ENCODE measurements at places on chromosomes 16 and 17.

DNA sequence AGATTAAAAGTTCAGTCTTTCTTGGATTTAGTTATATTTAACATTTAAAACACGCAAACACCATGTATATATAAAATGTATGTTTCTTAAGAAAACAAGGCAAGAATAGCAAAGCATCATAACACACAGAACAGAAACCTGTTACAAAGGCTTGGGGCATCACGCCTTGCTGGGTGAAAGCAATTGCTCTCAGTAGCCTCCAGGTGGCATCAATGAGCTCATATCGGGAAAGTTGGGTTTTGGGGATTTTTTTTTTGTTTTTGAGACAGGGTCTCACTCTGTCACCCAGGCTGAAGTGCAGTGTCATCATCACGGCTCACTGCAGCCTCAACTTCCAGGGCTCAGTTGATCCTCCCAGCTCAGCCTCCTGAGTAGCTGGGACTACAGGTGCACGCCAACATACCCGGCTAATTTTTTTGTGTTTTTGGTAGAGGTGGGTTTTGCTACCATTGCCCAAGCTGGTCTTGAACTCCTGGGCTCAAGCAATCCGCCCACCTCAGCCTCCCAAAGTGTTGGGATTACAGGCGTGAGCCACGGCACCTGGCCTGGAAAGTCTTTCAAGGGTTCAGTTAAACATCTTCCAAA, 56.9 kb downstream of the CYB5D2 start:
- DNase-seq = no peak

GRCh38 chr17:75473246-75473645, 16.8 kb downstream of the TMEM94 start:
- no peak for DNase-seq

GRCh38 chr17:52979921-52980320, 821.4 kb upstream of the CA10 start:
- DNase-seq = no peak

GRCh38 chr16:80158766-80159165, 382.0 kb upstream of the DYNLRB2 start:
- no peak for DNase-seq

DNA sequence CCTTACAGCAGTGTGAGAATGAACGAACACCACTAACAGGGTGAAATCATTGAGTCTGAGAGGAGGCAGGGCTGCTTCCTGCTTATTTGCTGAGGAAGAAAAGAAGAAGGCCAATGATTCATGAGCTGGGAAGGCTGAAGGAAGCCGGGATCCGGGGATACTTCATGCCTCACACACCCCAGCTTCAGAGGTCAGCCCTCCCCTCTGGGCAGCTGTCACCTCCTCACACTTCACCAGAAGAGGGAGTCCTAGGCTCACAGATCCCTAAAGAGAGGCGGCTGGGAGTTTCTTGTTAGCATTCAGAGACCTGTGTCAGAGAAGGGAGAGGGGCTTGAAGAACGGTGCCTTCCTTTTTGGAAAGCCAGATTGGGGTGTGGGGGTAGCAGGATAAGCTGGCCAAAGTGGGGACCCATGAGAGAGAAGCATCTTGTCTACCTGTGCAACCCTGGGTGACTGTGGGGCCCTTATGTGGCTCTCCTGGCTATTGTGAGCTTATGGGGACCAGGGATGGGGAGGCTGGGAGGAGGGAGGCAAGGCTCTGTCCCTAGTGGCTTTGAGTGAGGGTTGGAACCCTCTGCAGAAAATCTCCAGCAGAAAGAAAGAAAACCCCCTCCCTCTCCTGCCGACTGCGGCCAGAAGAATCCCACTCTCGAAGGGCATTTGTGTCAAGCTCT, 94.6 kb downstream of the RGS9 start:
- no peak for DNase-seq

GRCh38 chr16:85687651-85688471, 893 bp downstream of the GINS2 start:
- DNase-seq = no peak

DNA sequence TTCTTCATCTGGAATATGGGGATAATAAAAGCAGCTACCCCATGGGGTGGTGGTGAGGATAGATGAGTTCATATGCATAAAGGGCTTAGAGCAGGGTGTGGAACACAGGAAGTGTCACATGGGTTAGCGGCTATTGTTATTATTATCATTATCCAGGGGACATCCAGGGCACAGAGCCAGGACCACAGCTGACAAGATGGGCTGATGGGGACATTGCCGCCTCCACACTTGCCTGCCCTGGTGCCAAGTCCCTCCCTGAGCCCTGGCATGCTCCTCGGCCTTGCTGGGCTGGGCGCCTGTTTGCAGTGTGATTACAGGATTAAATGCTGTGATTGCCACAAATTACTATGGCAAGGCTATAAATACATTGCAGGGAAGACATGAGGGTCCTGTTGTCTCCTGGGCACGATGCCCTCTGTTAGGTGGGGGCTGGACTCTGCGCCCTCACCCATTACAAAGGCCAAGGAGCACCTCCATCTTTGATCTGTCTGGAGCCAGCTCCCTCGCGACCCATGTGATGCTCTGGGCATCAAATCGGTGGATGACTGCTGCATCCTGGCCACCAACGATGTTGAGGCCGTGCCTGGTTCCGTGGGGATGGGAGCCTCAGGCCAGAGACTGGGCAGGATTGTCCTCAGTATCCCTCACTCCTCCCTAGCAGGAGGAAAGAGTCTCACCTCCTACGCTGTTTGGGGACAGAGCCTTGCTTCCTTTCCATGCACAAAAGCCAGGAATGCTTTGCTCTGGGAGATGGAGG, 43.2 kb downstream of the PIMREG start:
- DNase-seq = no peak

DNA sequence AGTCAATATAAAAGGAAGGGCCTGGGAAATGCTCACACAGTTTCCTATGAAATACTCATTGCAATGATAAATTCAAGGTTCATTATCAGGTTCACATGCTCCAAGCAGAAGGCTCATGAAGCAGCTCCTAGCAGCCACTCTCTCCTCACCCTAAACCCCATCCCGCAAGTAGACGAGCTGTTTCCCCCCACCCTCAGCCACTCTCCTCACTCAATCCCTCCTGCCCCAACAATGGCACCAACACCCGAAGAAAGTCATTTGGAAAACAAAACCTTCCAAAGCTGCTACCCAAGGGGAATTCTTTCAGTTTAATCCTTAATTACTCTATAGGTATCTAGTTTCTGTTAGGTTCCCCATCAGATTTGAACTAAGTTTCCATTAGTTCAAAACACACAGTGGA, 69.7 kb downstream of the CREBBP start:
- no peak for DNase-seq

DNA sequence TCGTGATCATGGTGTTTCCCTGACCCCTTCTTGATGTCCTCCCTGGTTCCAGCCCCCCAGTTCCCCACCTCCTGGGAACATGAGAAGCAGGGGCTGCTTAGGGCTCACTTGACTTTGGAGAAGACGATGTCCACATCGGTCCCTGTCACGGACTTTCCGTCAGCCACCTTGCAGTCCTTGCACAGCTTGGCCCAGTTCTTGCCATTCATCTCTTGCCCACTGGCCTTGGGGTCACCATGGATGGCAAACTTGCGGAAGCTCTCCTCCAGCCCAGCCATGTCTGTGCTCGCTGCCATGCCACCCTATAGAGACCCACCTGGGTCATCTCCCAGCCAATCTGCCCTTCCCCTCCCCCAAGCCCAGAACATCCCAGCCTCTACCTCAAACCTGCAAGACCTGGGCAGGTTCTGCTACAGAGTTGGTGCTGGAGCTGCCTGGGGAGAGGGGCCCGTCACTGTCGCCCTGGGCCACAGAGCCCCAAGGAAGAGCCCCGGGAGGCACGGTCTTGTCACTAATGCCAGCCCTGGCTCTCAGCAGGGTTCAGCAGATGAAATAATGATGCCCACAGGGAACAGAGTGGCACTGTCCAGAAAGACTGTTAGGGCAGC, 2.4 kb downstream of the TPPP3 start:
- no peak for DNase-seq

DNA sequence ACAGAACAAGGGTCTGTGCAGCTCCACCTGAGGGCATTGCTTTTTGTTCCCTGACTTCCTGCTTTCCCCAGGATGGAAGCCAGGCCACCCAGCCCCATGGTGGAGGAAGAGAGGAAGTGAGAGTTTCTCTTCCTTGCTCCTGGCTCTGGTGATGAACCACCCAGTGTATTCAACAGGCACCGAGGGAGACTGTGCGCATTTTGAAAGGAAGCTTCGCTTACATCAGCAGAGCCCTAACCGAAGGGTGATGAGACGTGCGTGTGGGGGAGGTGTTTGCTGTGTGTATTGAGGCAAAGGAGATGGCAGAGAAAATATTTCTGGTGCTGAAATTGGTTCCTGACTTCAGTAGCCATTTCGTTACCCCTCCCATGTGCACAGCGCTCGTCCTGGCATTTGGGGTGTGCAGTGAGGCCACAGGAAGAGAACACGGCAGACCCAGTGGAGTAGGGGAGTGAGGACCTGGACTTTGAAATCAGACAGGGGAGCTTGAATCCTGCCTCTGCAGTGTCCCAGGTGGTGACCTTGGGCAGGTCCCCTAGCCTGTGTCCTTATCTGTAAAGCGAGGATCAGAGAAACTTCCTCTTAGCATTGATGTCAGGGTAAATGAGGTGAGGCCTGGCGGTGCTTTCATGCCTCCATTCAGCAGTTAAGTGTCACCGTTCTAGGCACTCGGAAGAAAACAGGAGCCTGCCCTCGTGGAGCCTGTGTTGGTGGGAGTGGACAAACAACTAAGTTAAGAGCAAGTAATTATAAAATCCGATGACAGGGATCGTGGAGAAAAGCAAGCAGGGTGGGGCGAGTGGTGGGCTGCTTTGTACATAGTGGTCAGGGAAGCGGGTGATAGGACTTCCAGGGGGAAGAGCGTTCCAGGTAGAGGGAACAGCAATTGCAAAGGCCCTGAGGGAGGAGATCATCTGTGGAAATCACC, 7.4 kb downstream of the CMIP start:
- no peak for DNase-seq

- no peak for DNase-seq
These were observed 19.1 kb downstream of the FAM83G start for GRCh38 chr17:18985475-18985874.

DNA sequence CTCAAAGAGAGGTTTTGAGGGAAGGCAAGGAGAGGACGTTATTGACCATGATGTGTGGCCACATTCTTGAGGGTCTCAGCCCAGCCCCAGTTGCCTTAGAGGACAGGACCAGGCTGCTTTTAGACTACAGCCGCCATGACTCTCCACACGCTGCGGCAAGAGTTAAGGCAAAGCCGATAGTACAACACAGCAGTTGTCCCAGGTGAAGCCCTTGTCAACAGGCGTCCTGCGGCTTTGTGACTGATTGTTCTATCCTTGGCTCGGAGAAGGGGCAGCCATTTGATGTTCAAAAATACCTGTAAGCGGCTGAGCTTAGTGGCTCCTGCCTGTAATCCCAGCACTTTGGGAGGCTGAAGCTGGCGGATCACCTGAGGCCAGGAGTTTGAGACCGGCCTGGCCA, 28.8 kb downstream of the TMEM92 start:
- no peak for DNase-seq

DNA sequence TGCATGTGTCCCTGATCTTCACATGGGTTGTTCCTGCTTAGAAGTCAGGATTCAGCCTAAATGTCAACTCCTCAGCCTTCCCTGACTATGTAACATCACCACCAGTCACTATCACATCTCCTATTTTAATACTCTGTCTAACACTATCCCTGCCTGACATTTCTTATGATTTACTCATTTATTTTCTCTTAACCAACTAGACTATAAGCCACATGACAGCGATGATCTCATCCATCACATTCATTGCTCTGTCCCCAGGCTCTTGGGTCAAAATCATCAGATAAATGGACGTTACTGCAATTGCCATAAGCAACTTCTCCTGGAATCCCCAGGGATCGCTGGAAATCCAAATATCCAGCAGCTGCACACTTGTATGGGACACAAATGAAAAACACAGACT, 15.7 kb downstream of the CDRT4 start:
- DNase-seq = no peak

DNA sequence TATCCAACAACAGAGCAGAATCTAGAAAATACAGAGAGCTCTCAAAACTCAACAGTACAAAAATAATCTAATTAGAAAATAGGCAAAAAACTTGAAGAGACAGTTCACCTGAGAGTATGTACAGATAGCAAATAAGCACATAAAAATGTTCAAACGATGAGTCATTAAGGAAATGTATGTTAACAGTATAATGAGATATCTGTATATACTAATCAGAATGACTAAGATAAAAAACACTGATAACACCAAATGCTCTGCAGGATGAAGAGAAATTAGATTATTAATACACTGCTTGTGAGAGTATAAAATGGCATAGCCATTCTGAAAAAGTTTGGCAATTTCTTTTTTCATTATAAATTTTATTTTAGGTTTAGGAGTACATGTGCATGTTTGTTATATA, 1307.6 kb upstream of the GOT2 start:
- DNase-seq = no peak

GRCh38 chr17:7295230-7296180, 1.1 kb upstream of the YBX2 start:
- DNase-seq = no peak

- DNase-seq = no peak
These were observed 20.7 kb downstream of the TRAP1 start for GRCh38 chr16:3696425-3697218.

DNA sequence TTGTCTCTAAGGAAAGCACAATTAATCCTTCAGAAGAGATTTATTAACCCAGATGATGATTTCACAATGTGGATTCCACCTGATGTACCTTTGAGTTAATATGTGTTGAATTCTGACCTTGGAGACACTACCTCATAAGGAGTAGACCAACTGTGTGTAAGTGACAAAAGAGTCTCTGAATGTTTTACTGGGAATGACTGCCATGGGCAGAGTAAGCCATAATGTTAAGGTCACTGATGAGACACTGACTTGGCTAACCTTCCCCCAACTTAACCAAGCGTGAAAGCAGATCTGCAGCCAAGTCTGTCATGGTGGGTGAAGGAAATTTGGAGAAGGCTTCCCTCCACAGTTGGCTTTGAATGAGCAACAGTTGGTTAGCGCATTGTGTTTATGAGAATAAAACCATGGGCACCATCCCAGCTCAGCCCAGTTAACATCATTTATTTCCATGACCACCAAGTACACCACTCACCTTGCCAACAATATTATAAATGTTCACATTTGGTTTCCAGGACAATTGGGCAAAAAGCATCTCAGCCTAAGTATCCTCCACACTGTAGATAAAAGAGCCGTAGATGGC, 618.5 kb downstream of the KCNJ2 start:
- no peak for DNase-seq

DNA sequence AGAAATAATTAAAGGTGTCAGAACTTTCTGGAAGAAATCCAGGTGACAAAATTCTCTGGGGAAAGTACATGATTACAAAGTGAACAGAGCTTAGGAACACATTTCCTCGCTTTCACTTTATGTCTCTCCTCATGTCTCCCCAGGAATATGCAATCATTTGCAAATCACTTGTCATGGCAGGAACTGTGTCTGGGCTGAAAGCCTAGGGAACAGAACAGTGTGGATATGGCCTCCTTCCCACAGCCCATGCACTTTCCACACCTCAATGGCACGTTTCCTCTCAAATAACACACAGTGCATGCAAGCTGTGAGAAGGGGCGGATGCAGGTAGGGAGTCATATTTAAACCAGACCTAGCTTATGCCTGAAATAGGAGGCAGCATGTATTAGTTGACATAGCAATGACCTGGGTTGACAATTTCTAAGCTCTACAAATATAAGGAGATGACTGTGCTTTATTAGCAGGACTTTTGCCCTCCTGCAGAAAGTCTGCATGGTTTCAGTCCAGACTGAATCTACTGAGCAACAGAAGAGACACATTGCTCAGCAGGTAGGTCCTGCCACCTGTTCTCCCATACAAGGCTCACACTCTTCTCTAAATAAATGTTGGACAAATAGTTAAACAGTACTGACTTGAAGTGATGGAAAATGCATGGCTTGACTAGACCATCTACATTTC, 236.0 kb upstream of the ELAC2 start:
- no peak for DNase-seq

Measured in NCI-H187 (cell line).